ENCODE measurements at places on chromosomes 11 and 22.

GRCh38 chr11:34425867-34426266, 12.9 kb upstream of the CAT start:
- no peak for DNase-seq

DNA sequence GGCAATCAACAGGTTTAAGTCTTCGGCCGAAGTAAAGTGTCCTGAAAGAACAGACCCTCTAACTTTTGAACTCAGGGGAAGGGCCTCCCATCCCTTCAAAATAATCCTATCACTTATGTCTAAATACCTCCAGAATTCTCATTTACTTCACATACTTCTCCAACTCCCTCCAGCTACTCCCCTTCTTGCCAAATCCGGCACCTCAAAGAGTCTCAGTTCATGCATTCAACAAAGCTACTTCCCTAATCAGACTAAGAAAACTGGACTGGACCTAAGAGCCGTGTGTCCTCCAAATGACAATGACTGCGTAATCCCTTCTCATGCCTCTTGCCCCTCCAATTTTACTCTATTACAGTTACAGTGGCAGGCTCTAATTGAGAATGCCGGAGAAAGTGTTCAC, 1.3 kb downstream of the DDB1 start:
- DNase-seq = no peak

- DNase-seq = no peak
These were observed 79.2 kb upstream of the GRIK4 start for GRCh38 chr11:120432056-120433018.

GRCh38 chr11:107457205-107457557, 444 bp downstream of the CWF19L2 start:
- no peak for DNase-seq

- no peak for DNase-seq
These were observed 34.1 kb downstream of the CSNK2A3 start for GRCh38 chr11:11318961-11319360.

- DNase-seq = no peak
These were observed 102.1 kb downstream of the MN1 start for GRCh38 chr22:27699383-27700019.

- DNase-seq = no peak
These were observed 102.6 kb downstream of the GALNT18 start for GRCh38 chr11:11519184-11519583.

DNA sequence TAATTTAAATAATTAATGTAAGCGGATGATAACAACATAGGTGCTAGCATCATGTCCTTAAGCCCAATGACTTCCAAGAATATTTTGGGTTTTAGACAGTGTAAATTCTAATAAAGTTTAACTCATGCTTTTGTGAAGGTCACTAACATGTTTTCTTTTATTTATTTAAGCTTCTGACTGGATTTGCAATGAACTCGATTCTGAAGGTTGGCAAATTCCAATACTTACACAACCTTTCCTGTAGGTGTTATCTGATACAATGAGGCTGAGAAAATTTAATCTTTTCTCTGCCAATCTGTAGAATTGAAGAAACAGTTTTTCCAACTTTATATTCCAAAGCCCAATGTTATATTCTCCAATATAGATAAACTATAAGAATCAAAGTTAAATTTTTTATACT, 311.3 kb downstream of the LUZP2 start:
- no peak for DNase-seq

GRCh38 chr11:126991596-126991995, 9.0 kb downstream of the KIRREL3 start:
- DNase-seq = no peak
